Femur (tissue), 1 donor: ENCODE measurements at places on chromosomes 3 and 15.

DNA sequence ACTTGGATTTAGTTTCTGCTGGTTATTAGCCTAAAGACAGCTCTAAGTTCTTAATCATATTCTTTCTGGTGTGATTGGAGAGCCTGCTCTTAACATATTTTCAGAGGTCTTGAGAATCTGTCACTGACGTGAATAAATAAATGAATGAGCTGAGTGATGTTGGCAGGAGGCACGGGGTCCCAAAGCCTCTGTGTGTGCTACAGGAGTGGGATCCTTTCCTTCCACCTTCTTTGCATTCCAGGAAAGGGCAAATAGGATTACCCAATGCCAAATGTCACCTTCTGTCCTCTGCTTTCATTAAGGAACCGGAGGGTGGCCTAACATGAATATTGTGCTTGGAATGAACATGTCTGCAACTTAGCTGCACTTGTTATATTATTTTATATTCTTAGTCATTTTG, 53.1 kb downstream of the CD47 start:
- DNase-seq = no peak

DNA sequence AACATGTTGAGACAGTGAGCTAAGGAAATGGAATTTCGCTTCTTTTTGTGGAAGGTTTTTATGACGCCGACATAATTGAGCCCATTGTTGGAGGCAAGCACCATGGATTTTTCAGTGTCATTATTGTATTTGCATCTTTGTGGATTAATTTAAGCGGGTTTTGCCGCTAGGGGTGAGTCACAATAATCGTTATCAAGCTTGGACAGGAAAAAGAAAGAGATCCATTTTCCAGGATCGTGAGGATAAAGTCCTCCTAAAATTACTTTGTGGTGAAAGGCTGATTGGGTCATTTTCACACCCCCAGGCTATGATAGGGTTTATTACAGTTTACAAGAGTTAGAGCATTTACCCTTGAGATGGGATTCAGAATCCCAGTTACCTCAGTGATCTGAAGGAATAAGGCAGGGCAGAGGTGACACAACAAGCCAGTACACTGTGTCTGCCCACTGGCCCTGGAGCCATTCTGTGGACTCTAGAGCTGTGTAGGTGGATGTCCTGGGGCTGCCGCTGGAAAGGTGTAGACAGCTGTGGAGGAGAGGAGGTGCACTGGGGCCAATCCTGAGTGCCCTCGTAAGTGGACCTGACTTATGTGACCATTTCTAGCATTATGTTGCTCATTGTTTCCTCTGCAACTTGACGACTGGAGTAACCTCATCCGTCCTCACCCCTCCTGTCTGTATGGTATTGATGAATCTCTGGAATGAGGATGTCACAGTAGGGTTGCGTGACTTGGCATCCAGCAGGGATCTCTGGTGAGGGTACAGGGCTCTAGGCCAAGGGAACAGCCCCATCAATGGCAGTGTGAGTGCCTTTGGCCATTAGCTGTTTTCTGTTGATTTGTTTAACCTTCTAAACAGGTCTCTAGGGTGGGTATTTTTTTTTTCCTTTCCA, 370.1 kb downstream of the LRTM1 start:
- DNase-seq = no peak

DNA sequence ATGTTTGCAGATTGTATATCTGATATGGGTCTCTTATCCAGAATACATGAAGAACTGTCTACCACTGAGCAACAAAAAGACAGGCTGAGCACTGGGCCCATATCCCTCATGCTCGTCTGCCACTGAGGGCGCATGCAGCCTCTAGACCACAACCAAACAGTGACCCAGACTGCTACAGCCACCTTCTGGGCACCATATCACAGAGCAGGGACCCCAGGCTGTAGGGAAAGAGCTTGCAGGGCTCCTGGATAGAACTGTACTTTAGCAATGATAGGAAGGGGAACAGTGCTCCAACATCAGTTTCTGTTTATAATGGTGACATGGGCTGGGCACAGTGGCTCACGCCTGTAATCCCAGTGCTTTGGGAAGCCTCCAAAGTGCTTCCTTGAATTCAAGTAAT, 40.2 kb upstream of the TMEM87A start:
- DNase-seq = no peak

- no peak for DNase-seq
Observed at GRCh38 chr3:70985572-70985971, 598.0 kb downstream of the FOXP1 start.

DNA sequence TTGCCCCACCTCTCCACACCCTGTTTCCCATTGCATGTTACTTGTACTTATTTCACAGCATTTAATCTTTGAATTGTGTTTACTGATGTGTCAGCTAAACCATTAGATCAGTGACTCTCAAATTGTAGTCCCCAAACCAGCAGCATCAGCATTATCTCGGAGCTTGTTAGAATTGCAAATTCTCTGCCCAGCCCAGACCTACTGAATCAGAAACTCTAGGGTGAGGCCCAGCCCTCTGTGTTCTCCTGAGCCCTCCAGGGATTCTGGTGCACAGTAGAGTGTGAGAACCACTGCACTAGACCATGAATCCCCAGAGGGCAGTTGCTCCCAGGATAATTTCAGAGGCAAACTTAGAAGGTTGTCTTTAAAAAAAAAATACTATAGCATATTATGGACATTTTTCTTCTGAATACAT, 13.0 kb downstream of the PLD1 start:
- no peak for DNase-seq

GRCh38 chr3:142624341-142625152, 28.4 kb downstream of the PLS1 start:
- no peak for DNase-seq

- no peak for DNase-seq
Observed at GRCh38 chr3:157464321-157464720, 27.7 kb downstream of the PTX3 start.

GRCh38 chr15:74906067-74906449, 593 bp downstream of the FAM219B start:
- no peak for DNase-seq

GRCh38 chr15:89035658-89036057, 52.6 kb upstream of the ABHD2 start:
- no peak for DNase-seq
